NCI-H1105 (cell line): ENCODE measurements at places on chromosomes 6 and 20.

- DNase-seq: no peak
These were observed 150.3 kb downstream of the CDK19 start for GRCh38 chr6:110664933-110665332.

- DNase-seq: peak; percentile 68
These were observed at the start of gene KHDRBS2 for GRCh38 chr6:62285612-62286469. Gene KHDRBS2 (minus strand): TSS chr6:62286225.

DNA sequence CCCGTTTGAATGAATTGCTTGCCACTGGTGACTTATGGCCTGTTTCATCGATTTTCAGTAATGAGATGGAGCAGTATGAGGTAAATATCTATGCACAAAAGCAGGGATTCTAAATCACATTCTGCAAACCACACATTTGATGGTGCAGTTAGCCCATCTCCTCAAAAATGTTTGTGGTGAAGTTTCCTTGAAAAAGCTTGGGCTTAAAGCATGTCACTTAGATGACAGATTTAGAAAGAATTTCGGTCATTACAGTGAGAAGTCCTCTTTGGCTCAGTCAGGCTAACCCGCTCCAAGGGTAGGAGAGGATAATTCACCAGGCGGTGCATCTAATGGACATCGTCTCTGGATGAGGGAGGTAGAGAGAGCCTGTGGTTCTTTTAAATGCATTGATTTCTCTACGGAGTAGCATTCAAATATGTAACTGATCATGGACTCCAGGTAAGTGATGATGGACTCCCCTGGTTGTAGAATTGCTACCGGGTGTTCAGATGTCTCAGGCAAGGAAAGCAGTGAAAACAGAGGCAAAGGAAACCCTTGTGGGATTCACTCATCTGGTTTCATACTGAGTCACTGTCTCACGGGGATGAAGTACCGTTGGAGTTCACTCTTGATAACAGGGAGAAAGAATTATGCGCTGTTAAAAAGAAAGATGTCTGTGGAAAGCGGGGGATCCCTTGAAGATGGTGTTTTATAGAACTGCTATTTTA is 65.3 kb downstream of the AIG1 start:
- no peak for DNase-seq

GRCh38 chr6:51788121-51788520 is 299.3 kb downstream of the PKHD1 start:
- DNase-seq: no peak
